ENCODE measurements at places on chromosomes 2 and 18.

DNA sequence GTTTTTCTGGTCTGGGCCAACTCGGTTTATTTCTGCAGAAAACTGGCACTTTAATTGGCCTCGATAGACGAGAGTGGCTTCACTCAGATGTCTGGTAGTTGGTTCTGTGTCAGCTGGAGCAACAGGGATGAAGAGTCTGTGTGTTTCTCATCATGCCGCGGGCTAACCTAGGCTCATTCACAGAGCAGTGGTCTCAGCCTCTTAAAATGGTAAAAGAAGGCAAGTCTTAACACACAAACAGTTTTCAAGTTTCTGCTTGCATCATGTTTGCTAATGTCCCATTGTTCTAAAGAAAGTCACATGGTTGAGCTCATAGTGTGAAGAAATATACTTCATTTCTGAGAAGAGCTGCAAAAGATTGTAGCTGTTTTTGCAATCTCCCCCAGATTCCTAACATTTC, 37.5 kb upstream of the ANXA4 start:
- no peak for DNase-seq

DNA sequence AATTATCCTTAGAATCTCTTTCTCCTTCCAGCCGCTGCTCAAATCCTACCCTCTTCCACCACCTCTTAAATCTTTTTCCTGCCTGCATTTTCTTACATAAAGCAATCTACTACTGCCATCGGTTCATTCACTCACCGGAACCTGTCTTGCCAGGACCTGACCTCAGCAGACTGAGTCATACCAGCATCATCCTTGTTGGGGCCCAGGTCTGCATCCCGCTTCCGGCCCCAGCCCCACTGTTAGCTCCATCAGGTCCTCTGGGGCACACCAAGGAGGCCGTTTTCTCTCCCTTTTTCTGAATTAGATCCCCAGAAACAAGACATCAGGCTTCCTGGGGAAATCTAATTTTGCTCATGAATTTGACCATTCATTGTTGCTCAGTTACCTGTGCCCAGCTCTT, 42.7 kb upstream of the TGFA start:
- DNase-seq: no peak

- DNase-seq: no peak
Observed at GRCh38 chr2:161631855-161632391, 7.7 kb downstream of the SLC4A10 start.

- no peak for DNase-seq
Observed at GRCh38 chr18:45687621-45688020, 36.4 kb upstream of the SLC14A1 start.

DNA sequence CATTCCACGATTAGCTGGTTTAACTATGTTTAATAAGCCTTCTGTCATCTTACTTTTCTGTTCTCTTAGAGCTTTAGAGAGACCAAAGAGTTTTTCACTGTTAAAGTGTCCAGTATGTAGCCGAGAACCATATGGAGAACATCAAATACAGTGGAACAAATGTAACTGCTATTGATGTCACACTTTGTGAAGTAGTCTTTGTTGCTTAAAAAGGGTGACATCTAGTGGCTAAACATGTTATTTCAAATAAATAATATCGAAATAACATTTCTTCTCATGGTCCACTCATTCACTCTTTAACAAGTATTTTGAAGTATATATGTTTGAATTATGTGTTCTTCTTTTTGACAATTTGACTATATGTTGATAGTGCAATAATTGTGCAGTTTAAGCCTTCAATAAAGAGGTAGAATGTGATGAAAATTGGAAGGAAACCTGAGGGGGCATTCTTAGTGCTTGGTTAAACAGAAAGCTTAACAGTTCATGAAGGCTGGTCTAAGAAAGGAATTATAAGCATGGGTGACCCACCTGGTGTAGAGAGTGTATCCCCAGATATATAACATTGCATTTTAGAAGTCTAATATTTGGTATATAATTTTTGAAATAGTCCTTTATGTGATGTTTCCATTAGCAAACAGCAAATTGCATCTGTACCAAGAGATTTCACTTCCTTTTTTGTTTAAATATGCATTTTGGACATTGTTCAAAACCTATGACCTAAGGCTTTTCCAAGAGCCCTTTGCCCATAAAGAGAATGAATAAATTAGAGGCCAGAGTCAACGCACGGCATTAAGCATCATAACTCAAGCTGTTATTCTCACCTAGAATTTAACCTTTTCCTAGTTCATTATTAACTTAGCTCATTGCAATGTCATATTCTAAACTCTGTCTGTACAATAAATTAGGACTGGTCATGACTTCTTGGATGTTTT, 112.1 kb downstream of the KYNU start:
- DNase-seq: no peak
